ENCODE measurements at places on chromosomes 12 and 14. TPM values are rescaled to one million over a fixed set of nuclear protein-coding genes. Genes with fewer than 3 reads are reported as not detected.

The LUM gene
- total RNA-seq = 0.19 TPM

The DACT1 gene
- 3.4 TPM for total RNA-seq

The RNF212B gene
- 0.50 TPM for total RNA-seq

The PRKD1 gene
- total RNA-seq = 8.1 TPM

The CMTM5 gene
- 4.3 TPM for total RNA-seq

The MDP1 gene
- total RNA-seq = 20.1 TPM

The RNASE4 gene
- total RNA-seq = 2.0 TPM

The DPY19L2 gene
- total RNA-seq = 14.7 TPM

The NAV3 gene
- total RNA-seq = 6.1 TPM

The DAZAP2 gene
- 51.6 TPM for total RNA-seq

The PZP gene
- total RNA-seq = not detected

The TCL1B gene
- total RNA-seq = not detected

The DEGS2 gene
- total RNA-seq = not detected

The ZNF891 gene
- total RNA-seq = 7.2 TPM

The JAG2 gene
- total RNA-seq = 2.1 TPM

The EML5 gene
- total RNA-seq = 0.71 TPM

The TRHDE gene
- total RNA-seq = 0.22 TPM

The HOXC13 gene
- total RNA-seq = not detected

The RIMBP2 gene
- 0.84 TPM for total RNA-seq

The AMHR2 gene
- total RNA-seq = 0.34 TPM

The GLTP gene
- 16.6 TPM for total RNA-seq

The BCL2L14 gene
- total RNA-seq = not detected

Measured in neural progenitor cell (in vitro differentiated cells).